IMR-90 (cell line): ENCODE measurements at places on chromosomes 4 and X.
A peak's percentile ranks its signal among the peaks of the same experiment; 100 is the strongest.

- peak; percentile 32 for DNase-seq
Observed at GRCh38 chr4:40811956-40812355, 62.2 kb downstream of the NSUN7 start.

- no peak for DNase-seq
Observed at GRCh38 chrX:96764864-96765263, 80.2 kb downstream of the DIAPH2 start.

DNA sequence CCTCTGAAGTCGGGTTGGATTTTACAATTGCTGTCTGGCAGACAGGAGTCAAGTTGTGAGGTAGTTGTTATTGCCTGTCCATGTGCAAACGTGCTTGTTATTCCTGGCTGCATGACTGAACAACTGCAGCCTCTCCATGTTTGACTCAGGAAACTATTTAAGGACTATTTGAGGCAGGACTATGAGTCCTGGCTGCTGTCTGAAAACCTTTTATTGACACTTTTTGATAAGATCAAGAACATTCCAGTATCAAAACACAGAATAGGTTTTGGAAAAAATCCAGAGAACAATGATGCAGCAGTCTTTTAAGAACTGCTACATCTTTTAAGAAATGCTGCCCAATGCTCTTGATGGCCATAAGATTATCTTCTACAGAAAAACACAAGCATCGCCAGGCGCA lies 10.0 kb upstream of the SPRY1 start:
- DNase-seq: peak; percentile 18

GRCh38 chr4:93983140-93983539 lies 154.6 kb downstream of the ATOH1 start:
- DNase-seq: no peak

DNA sequence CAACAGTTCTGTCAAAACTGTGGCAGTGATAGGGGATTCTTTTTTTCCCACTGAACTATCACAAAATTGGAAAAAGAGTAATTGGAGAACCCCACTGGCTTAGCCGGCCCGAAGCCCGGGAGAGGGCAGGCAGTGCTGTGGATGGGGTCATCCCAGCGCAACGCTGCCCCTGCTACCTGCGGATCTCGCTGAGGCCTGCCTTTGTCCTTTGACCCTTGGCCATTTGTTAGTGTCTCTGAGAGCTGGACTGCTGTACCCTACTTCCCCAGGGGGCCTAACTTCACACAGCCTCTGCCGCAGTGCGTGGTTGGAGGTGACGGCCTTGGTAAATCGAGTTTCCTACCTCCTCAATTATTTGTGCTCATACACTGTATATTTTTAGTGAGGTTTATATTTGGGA lies 43.0 kb upstream of the MSANTD1 start:
- DNase-seq: no peak

GRCh38 chr4:147693218-147693617 lies 9.3 kb upstream of the PRMT9 start:
- no peak for DNase-seq

- DNase-seq: peak; percentile 61
Observed at GRCh38 chrX:25544641-25545040, 528.9 kb upstream of the ARX start.

- DNase-seq: no peak
Observed at GRCh38 chr4:177275999-177276398, 33.7 kb upstream of the NEIL3 start.

GRCh38 chr4:111028795-111029194 lies 405.9 kb upstream of the PITX2 start:
- peak; percentile 7 for DNase-seq

GRCh38 chrX:43666311-43666912 lies 10.3 kb downstream of the MAOA start:
- no peak for DNase-seq

DNA sequence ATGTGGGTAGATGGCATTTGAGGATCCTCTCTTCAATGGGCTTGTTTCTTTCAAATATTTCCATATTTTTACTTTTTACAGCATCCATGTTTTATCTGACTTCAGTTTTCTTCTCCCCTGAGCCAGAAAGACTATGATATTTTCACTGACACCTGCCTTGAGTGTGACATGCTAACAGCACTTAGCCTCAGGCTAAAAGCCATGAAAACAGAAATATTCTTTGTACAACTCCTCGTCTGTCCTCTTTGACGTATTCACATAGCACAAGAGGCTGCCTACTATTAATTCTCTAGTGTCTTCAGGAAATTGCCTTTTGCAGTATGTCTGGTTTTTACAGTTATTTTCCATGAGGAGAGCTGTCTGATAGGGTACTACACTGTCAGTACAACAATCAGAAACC lies 215.0 kb downstream of the MAD2L1 start:
- no peak for DNase-seq

GRCh38 chrX:848386-848785 lies 217.8 kb downstream of the SHOX start:
- no peak for DNase-seq

GRCh38 chr4:32950866-32951265 lies 2230.7 kb downstream of the PCDH7 start:
- DNase-seq: no peak

GRCh38 chrX:133610056-133610455 lies 194.8 kb upstream of the GPC4 start:
- DNase-seq: no peak

- no peak for DNase-seq
Observed at GRCh38 chrX:148316446-148316845, 184.0 kb upstream of the AFF2 start.

- DNase-seq: no peak
Observed at GRCh38 chr4:11597506-11597905, 168.8 kb upstream of the HS3ST1 start.

DNA sequence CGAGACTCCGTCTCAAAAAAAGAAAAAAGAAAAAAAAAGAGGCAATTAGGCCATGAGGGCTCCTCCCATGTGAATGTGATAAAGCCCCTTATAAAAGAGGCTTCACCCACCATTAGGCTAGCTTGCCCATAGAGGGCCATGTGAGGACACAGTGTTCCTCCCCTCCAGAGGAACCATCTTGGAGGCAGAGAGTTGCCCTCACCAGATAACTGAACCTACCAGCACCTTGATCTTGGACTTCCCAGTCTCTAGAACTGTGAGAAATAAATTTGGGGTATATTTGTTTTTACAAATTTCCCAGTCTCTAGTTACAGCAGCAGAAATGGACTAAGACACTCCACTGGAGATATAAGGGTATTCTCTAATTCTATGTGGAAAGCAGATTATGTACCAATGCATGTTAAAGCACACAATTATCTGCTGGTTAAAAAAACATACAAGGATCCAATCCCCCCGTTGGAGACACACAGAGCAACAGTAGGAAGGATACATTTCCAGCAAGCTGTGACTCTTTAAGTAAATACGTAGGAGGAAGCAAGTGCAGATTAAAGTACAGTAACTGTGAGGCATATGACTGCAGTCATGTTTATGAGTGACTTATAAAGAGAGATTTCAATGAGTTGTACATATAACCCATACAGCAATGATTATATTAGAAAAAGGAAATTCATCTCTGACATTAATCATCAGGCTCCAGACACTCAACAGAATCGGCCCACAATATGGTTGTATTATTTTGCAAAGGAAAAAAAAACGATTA lies 21.4 kb downstream of the SH3RF1 start:
- DNase-seq: peak; percentile 87

GRCh38 chr4:40283968-40284367 lies 51.2 kb upstream of the CHRNA9 start:
- DNase-seq: no peak

DNA sequence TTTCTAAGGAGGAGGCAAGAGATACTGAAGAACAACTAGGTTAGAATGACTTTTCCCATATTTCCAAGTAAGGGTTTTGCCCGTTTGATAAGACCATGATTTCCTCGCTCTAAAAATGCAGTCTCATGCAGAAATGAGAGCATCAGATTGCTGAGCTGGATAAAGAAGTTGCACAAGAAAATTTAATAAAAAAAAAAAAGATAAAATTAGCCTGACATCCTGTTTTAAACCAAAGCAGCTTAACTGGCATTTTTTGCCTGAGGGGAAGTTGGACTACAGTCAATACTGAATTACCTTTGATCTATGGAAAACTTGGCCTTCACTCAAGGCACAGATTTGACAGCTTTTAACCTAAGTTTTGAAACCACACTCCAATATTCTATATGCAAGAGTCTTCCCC lies 208.4 kb downstream of the GASK1B start:
- DNase-seq: no peak

DNA sequence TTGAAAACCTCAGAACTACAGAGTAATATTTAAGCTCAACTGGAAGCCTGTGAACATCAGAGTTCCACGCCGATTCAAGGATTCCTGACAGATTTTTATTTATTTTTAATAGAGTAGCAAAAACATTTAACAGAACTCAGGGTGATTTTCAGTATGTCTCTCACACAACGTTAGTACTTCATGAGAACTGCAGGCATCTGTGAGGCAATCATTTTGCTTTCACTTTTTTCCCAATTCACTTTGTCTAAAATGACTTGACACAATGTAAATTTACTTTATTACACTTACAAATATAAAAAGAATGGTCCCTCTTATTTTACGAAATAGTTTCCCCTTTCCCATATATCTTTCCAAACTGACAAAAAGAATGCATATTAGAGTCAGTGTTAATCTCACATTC lies 869.5 kb upstream of the EPHA5 start:
- no peak for DNase-seq

DNA sequence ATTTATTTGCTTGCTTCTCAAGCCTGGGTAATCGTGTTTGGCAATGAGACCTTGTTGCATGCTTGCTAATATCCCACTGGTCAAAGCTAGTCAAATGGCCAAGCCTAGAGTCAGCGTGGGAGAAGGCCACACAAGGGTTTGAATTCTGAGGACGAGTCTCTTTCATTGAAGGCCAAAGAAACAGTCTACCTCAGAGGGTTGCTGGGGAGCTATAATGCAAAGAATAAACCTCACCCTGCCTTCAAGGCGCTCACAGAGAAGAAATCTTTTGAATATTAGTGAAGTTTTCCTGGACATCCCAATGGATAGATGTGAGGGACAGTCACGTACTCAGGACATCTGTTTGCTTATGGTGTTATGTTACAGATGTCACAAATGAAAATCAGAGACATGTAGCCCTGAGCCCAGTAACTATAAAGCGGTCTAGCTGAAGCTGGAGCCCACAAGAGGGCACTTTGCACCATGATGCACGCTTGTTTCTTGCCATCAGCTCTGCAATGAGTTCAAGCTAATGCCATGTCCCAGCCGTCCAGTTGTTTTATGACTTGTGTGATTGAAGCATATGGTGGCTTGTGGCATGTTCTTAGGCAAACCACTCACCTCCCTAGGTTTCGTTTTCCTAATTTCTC lies 1.1 kb upstream of the TLR3 start:
- DNase-seq: peak; percentile 19

DNA sequence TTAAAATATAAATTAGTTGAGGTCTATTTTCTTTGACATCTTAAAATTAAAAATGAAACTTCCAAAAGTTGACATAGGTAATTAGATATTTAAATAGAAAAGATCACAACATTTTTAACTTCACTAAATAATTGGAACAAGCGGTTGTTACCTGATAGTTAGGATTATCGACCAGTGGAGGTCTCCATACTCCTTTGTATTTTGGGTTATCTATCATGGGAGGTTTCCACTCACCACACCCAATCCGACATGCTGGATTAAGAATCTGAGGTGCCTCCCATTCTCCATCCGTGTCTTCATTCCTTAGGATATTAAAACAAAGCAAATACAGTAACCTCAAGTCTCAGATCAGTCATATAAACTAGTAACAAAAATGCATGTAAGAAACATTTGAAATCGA lies 22.2 kb downstream of the SCOC start:
- no peak for DNase-seq

DNA sequence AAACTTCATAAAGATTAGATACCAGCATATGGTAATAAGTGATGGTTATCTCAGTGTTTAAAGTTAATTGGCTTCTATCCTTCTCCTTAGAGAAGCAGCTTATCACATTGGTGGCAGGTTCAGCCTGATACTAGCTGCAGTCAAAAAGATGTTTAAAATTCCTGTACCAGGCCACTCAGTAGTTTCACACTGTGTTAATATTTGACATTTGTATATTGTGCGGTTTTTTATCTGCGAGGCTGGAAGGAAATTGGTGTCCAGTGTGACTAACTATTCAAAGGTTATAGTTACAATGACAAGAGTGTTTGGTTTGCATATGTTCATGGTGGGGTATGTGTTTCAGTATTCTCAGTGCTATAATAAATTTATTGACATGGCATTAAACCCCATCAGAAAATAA lies 27.5 kb upstream of the TBC1D8B start:
- DNase-seq: no peak
